ENCODE measurements at places on chromosomes 12 and 14.

DNA sequence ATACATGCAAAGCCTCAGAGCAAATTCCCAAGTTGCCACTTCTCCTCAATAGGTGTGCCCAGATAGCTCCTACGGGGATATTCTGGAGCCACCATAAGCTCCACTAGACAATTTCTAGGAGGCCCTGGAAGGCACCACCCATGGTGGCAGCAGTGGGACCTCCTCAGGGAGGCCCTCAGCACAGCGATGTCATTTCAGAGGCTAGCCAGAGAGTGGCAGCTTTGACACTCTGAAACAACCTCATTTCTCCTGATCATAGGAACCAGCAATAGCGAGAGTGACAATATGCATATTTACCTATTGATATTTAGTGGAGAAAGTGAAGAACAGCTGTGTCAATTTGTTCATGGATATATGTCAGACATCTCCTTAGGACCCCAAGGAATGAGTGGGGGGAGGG is 612.3 kb downstream of the SOX5 start:
- DNase-seq: no peak

- no peak for DNase-seq
Observed at GRCh38 chr12:131366261-131366871, 344.5 kb upstream of the SFSWAP start.

DNA sequence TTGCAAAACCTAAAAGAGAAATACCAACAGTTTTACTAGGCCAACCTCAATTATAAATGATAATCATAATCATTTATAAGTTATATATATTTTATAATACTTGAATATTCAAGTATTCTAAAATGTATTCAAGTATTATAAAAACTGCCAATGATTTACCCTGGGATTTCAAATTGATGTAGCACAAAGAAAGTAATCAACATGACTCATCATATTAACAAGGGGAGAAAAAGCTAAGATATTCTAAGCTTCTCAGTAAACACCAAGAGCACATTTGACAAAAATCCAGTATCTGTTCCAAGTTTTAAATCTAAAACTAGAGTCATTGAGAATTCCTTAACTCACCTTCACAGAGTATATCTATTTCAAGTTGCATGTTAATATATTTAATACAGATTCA is 56.1 kb downstream of the CAPZA3 start:
- no peak for DNase-seq

- no peak for DNase-seq
Observed at GRCh38 chr12:51536159-51536558, 54.9 kb upstream of the SCN8A start.

DNA sequence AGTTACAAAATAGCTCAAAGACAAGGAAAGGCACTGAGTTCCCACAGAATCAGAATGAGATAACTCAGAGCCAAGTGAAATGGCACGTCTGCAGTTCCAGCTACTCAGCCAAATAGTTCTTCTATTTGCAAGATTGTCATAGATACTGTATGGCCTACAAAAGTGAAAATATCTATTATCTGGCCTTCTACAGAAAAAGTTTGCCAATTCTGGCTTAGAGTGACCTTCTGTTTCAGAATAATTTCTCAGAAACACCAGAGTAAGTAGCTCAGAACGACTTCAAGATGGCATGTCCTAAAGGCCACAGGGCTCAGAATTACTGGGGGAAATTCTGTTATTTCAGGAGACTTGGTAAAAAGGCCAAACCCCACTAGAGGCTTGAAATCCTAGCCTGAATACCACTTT is 10.7 kb upstream of the RTRAF start:
- DNase-seq: no peak

DNA sequence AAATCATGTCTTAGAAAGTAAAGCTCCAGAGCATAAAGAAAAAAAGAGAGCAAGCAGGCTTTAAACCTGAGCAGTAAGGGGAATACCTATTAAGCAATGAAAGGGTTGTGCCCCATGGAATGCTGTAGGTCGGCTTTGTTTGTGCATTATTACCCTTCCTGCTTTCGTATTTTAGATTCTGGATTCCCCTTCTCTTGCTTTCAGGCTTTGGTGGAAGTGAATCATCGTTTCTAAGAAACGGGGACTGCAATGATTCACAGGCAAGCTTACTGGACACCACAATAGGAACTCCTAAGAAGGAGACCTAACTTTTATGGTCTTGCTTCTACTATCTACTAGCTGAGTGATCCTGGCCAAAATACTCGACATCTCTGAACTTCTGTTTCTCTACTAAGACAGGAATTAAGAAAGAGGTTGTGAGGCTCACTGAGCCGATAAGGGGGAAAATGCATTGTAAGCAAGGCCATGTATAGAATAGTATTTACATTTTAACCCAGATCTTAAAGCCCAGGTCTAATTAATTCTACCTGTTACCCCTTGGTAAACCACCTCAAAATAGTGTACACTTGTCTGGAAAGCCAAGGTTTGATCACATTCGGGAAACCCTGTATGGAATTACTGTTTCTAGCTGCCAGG is 1.2 kb upstream of the BMAL2 start:
- DNase-seq: no peak

DNA sequence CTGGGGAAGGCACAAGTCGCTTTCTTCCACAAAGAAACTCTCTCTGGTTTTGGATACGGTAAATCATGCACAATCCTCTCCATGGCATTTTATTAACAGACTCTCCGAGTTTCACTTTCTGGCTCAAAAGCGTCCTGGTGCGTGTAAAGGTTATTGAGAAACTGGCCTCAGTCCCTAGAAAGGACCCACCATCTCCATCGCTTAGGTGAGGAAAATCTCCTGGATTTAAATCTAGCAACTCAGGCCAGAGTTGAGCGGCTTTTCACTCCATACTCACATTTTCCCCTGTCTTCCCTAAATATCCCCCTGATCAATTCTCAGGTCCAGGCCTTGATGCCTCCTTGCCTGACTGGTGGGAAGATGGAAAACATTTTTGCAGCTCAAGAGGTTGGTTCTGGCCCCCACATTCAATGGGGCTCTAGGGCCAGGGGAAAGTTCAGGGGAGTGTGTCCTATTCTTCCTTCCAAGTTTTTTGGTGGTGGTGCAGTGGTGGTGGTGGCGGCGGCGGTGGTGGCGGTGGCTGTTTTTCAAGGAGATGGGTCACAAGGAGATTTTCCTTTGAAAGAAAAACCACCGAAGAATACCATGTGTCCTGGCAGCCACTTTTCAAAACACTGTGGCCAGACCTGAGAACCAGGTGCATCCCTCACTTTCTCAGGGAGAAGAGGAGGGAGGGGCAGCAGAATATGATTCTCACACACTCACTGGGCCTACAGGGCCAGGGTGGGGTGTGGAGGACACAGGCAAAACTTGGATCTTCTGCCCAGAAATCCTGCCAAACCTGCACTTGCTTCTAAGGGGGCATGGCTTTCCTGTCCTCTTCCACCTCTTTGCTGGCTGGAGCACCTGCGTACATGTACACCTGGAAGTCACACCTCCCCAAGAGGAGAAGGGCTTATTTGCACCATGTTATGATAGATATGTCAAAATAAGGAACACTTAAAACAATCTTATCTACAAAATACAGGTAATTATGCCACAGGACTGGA is 46.7 kb upstream of the PNMA1 start:
- no peak for DNase-seq

DNA sequence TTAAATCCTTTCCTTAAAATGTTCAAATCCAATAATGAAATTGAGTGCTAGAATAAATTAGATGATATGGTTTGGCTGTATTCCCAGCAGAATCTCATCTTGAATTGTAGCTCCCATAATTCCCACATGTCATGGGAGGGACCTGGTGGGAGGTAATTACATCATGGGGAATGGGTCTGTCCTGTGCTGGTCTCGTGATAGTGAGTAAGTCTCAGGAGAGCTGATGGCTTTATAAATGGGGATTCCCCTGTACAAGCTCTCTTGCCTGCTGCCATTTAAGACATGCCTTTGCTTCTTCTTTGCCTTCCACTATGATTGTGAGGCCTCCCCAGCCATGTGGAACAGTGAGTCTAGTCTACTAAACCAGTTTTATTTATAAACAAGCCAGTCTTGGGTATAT is 508.5 kb downstream of the ETNK1 start:
- DNase-seq: no peak

DNA sequence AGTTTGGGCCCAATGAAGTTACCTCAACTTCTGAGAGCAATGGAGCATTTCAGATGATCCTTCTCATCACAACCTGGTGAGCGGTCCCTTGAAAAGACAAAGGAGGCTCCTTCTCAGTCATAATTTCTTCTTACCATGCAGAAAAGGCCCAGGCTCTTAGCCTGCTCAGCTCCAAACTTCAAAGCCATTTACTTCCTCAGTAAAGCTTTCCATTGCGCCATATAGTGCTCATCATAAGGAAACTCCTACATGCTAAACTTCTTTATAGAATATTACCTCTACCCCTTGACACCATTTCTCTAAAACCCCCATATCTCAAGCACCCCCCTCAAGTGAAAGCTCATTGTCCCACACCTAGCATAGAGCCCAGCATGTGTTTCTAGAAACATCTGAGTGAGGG is 127.1 kb downstream of the GTF2A1 start:
- DNase-seq: no peak

GRCh38 chr12:28830491-28830890 is 318.6 kb upstream of the FAR2 start:
- DNase-seq: no peak

- no peak for DNase-seq
Observed at GRCh38 chr12:86148612-86149011, 107.6 kb downstream of the MGAT4C start.

DNA sequence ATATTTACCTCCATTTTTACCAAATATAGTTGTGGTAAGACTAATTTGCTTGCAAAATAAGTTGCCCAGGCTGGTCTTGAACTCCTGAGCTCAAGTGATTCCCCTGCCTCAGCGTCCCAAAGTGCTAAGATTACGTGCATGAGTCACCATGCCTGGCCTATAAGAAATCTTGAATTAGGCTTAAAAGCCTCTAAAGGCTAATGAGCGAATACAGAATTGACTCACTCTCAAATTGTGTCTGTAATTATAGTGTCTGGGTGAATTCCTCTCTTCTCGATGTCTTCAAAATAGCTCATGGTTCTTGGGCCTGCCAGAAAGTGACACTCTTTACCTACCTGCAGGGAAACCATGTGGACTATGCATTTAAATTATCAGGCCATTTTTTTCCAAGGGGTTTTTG is 403.5 kb downstream of the SLC16A7 start:
- no peak for DNase-seq

DNA sequence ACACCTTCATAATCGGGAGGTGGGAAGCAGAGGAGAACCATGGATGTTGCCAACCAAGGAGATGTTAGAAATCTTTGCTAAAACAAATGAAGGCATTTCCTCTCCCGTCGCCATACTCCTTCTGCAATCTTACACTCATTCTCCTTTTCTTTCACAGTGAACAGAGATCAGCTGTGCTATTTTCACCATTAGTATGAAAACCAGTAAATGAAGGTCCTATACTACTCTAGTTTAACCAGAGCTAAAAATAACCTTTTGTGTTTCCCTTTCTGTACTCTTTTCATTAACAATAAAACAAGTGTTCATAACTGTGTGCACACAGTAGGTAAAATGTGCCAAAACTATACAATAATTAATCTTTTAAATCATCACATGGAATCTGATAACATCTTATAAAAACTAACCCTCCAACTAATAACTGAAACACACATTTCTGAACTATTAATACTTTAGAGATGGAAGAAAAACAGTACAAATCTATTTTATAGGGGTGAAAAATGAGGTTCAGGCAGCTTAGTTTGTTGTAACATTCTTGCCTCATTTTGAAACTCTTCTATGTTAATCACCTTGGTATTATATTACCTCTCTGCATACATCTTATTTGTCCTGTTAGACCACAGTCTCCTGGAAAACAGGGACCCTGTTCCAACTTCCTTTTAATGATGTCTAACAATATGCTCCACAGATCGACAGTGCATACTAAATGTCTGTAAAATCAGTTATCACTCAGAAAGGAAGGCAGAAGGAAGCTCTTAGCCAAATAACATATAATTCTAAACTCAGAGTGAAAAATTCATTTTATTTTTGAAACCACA is 69.5 kb downstream of the SPPL3 start:
- DNase-seq: no peak

DNA sequence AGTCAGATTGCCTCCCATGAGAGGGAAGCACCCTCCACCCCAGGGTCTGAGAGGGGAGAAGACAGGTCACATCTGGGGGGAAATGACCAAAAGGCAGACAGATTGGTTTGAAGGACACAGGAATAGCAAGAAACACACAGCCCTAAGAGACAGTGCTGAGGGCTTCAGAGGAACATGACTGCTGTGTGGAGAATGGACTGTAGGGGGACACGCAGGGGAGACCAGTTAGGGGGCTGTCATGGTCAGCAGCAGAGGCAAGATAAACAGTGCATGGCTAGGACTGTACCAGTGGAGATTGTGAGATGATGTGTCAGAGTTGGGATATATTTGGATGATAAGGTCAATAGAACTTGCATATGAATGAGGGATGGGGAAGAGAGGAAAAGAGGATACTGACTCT is 19.7 kb downstream of the SMUG1 start:
- no peak for DNase-seq

- DNase-seq: no peak
Observed at GRCh38 chr14:55574988-55575387, 5.0 kb upstream of the KTN1 start.

GRCh38 chr12:2328661-2329060 is 275.9 kb downstream of the CACNA1C start:
- no peak for DNase-seq

- DNase-seq: no peak
Observed at GRCh38 chr14:77830692-77831091, 30.8 kb downstream of the ADCK1 start.

DNA sequence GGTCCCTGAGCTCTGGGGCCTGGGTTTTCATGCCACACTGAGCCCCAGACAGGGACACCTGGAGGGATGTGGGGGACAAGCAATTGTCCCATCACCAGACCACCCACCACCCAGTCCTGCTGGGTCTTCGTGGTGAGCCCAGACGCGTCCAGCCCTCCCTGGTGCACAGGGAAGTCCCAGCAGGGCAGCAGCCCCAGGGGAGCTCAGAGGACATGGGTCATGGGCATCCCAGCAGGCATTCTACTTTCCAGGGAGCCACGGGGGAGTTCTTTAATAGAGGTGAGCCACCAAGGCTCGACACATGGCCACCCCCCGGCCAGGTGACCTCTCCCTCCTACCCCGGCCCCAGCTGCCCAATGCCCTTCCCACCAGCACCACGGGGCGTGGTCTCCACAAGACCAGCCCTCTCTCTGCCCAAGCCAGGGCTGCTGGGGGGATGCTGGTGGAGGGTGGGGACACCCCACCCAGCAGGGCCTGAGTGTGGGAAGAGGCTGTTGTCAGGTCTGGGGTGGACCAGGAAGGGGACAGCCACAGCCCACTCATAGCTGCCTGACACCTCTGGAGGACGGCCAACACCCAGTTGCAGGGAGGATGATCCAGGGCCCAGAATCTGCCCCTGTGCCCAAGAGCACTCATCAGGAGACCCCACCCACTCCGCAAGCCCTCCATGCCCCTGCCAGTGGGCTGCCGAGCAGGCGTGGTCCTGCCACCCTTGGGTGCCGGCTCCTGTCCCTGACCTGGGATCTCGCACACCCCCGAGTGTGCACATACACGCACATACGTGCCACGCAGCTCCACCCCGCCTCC is 14.1 kb downstream of the AKT1 start:
- no peak for DNase-seq

DNA sequence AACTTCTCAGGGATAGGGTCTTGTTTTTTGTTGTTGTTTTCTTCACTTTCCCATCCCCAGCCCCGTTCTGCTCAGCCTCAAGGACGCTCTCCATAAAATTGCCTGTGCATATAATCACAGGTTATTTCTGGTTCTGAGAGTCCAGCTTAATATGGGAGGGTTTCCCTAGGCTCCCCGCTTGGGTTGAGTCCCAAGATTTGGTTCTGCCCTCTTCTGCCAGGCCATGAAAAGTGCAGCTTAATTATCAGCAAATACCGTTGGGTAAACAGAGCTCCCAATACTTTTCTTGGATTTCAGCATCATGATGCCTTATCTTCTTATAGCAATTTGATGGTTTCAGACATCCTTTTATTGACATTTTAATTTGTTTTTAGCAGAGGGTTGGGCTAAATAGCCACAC is 75.6 kb downstream of the GRIN2B start:
- no peak for DNase-seq

Measured in activated CD4-positive, alpha-beta T cell treated with anti-CD3 and anti-CD28 coated beads for 24 hours (primary cell).